ENCODE measurements at places on chromosomes 6 and 20. TPM values are rescaled to one million over a fixed set of nuclear protein-coding genes. Genes with fewer than 3 reads are reported as not detected.

DNA sequence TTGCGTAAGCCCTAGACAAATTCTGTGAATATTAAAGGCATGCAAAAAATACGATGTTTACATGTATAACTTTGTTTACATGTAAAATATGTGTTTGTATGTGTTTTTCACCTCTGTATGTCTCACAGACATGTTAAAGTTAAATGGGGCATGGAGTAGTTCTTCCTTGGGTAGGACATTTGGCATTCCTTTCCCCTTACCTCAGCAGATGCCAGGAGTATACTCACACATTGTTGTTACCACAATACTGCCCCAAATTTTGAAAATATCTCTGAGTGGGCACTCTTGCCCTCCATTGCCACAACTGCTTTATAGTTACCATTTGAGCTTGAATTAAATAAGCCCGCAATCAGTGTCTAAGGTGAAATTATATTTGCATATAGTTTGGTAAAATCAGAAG, 147.5 kb downstream of the MYO6 start:
- DNase-seq, result no peak

- no peak for DNase-seq
These were observed 34.5 kb downstream of the MDGA1 start for GRCh38 chr6:37663019-37663810.

Gene PSORS1C1
- total RNA-seq, result 6.2 TPM

DNA sequence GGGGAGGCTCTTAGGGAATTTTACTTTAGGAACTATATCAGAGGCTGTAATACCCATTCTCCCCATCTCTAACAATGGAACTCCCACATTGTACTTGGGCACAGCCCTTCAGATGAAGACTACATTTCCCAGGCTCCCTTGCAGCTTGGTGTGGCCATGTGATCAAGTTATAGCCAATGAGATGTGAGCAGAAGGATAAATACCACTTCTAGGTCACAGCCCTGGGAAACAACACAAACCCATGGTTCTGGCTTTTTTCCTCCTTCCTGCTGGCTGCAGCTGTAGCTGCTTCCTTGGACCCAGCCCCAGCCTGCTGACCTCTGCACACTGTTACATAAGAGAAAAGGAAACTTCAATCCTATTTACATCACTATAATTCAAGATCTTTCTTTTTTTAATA, 445.9 kb upstream of the JARID2 start:
- no peak for DNase-seq

Gene SLC17A2
- total RNA-seq, result not detected

- no peak for DNase-seq
These were observed 41.5 kb upstream of the FAM83B start for GRCh38 chr6:54805077-54805476.

DNA sequence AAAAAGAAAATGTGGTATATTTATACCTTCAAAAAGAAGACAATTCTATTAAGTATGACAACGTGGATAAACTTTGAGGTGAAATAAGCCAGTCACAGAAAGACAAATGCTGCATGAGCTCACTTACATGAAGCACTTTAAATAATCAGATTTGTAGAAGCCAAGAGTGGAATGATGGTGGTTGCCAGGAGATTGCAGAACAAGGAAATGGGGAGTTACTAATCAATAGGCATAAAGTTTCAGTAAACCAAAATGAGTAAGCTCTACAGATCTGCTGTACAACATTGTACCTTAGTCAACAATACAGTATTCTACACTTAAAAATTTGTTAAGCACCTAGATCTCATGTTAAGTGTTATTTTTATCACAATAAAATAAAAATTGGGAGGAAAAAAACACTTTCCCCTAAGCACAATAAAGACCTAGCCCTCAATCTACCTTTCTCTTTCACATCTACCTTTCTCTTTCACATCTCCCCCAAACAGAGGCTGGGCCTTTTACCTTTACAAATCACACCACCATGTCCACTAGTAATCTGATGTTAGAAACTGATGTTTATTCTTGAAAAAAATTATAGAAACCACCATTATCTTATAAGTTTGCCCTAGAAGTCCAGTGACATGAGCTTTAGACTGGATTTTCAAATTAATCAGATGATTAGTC, 73.9 kb downstream of the PKIB start:
- DNase-seq, result no peak
